Fibroblast of lung (primary cell): ENCODE measurements at places on chromosomes 6 and 20. TPM values are rescaled to one million over a fixed set of nuclear protein-coding genes. Genes with fewer than 3 reads are reported as not detected.

GRCh38 chr6:70375882-70376281 is 37.4 kb upstream of the FAM135A start:
- no peaks in the 10 kb centered on the region for H3K27me3 ChIP-seq
- H3K27ac ChIP-seq, result no peak overlapping the region
- H3K4me3 ChIP-seq, result no peak overlapping the region
- no peak for DNase-seq
- no peaks in the 10 kb centered on the region for H3K36me3 ChIP-seq

GRCh38 chr6:12103158-12103557 is 91.0 kb downstream of the HIVEP1 start:
- no peaks in the 10 kb centered on the region for H3K27me3 ChIP-seq
- no peak for DNase-seq
- no peak overlapping the region for H3K27ac ChIP-seq
- H3K4me1 ChIP-seq, result no peaks in the 10 kb centered on the region
- H3K36me3 ChIP-seq, result no peaks in the 10 kb centered on the region

DNA sequence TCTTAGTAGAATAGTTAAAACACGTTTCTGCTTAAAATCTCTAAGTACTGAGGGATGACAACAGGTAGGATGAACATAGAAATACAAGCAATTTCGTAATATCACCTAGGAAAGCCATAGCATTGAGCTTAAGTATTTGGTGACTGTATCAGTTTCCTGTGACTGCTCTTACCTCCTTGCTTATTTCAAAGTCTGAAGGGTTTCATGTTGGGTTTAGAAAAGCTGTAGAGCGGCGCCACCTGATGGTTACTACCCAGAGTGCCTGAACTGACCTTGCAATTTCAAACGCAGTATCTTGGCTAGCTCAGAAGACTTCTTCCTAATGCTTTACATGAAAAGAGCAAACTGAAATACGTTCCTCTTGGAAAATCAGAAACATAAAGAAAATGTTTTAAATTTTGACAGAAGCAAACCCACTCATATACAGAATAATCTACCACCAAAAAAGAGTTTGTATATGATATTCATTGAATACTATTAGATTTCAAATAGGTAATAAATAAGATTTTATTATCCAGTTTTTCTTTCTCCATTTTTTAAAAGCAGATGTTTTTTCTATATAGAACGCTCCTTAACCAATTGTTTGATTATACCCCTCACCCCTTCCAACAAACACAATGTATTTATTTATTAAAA is 82.3 kb upstream of the RIPOR2 start:
- H3K27ac ChIP-seq, result no peak overlapping the region
- H3K4me3 ChIP-seq, result no peak overlapping the region
- H3K27me3 ChIP-seq, result no peaks in the 10 kb centered on the region
- H3K36me3 ChIP-seq, result no peaks in the 10 kb centered on the region
- peak; percentile 74 for DNase-seq

DNA sequence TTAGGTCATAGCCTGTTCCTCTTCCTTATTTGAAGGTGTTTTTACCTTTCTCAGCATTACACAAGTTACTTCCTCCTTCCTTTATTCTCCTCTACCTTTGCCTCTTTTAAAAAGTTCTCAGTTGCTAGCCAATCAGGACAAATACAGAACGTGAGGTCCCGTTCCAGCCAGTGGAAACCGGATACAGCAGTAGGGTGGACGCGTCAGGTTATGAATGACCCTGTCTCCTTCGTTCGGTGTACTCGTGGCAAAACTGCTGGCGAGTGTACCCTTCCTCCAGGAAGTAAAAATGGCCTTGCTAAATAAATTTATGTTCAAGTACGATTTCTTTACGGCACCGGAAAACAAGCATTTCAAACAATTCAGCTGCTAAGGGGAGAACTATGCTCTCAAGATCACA is 77.0 kb upstream of the MLN start:
- peaks cover 2% of the 10 kb centered on the region for H3K4me1 ChIP-seq
- no peak overlapping the region for H3K4me3 ChIP-seq

DNA sequence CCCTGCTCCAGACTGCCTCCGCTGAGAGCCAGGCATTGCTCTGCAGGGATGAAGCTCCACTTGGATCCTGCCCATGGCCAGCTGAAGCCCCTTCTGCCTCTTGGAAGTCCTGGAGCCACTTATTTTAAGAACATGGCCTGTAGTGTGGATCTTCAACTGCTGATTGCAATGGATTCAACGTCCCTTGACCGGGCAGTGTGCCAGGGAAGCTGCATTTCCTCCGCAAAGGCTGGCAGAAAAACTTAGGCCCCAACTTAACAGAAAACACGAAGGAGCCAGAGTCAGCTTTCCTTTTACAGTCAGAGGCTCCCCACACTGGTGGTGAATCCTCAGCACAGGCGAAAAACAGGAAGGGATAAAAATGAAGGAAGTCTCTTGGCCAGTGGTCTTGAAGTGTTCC is 26.3 kb upstream of the FOXQ1 start:
- peaks cover 14% of the 10 kb centered on the region for H3K4me1 ChIP-seq
- no peak for DNase-seq
- no peaks in the 10 kb centered on the region for H3K36me3 ChIP-seq
- no peaks in the 10 kb centered on the region for H3K27me3 ChIP-seq

DNA sequence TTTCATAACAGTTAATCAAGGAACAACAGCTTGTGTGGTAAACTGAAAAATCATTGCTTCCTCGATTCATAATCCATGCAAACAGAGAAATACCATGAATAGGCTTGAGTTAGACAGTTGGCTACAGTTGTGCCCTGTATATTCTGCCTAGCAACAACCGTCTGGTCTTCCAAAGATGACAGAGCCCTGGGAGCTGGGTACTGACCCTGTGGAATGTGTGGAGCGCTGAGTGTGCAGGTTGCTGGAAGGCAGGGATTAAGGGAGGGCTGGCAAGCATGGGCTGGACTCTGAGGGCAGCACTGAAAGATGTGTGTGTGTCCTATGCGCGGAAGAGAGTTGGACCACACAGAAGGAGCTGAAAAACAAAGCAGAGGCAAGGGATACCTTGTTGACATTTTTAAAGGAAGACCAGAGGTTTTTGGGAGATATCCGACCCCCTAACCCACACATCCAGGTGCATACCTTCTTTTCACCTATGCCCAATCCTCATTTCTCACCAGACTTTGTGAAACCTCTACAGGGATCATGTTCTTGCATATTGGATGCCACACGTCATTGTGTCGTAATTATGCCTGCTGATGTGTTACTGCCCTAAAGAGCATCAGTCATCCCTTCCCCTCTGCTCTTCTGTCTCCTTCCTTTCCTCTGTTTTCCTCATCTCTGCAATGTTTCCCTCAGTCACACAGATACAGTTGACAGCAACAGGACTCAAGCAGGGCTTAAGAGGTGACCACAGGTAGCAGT is 58.2 kb upstream of the VGLL2 start:
- no peak overlapping the region for H3K27ac ChIP-seq
- no peaks in the 10 kb centered on the region for H3K27me3 ChIP-seq
- H3K4me3 ChIP-seq, result no peak overlapping the region
- H3K36me3 ChIP-seq, result no peaks in the 10 kb centered on the region
- no peaks in the 10 kb centered on the region for H3K4me1 ChIP-seq

DNA sequence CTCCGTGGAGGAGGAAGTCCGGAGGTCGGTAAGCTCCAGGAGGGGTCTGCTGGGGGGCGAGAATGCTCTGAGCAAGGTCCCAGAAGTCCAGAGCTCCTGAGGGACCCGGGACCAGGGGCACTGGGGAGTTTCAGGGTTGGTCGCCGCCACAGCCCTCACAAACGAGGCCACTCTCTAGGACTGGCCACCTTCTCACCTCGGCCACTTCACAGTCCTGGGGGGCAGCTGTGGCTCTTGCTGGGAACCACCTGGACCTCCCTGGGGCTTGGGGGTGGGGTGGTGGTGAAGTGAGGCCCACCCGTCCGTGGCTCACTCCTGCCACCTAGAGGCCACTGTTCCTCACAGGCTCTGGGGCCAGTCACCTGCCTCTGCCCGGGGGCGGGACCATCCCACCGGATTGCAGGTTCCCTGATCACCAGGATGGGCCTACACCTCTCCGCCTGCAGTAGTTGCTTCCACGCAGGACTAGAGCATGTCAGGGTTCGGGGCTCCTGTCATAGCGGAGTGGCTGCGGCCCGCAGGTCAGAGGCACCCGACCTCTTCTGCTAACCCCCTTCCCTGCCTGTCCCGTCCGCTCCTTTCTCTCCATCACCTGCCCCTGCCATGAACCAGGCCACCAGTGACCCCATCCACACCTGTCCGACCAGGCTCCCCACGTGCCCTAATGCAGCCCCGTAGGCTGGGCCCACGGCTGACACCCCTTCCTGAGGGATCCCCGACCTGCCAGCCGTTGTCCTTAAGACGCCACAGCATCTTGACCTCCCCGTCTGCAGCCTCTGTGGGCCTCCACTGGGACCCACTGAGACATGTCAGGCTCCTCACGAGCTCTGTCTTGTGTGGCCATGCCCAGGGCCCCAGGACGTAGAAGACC is 5.1 kb upstream of the TCEA2 start:
- no peak overlapping the region for H3K27ac ChIP-seq
- no peaks in the 10 kb centered on the region for H3K36me3 ChIP-seq
- no peak for DNase-seq

DNA sequence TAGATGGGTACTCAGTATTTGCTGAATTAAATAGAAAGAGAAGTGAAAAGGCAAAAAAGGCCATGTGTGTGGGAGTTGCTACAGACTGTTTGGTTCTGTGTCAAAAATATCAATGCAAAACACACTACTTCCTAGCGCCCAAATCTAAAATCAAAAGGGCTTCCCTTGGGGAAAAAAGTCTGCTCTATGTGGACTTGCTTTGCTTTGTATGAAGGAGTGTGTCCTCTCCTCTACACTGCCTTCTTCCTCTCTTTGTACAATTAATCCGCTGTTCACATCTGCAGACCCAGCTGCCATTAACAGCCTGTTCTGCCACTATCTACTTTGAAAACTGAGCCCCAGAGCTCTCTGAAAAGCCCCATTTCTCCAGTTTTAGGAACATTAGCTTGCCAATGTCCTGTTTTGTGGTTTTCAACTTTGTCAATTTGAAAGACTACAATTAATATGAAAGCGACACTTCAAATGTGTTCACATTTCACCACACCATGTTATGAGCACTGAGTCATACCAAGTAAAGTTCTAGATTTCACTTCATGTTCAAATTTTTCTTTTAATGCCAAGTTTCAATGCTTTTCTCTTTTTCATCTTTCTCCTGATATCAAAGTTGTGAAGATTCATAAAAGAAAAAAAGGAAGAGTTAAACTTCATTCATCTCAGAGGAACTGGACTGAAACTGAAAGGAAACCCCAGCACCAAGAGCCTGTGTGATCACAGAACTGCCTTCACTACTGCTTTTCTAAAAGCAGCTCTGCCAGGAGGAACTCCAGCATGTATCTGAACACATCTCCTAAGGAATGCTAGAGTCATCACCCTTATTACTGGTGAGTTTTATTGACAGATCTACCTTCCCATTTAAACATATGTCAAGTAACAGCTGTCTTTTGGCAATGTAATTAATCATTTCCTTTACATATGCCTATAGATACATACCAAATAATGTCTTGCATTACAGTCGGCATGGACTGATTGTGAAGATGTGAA is 102.6 kb downstream of the KIF13A start:
- no peak overlapping the region for H3K27ac ChIP-seq
- H3K4me3 ChIP-seq, result no peak overlapping the region
- DNase-seq, result peak; percentile 49
- no peaks in the 10 kb centered on the region for H3K27me3 ChIP-seq

DNA sequence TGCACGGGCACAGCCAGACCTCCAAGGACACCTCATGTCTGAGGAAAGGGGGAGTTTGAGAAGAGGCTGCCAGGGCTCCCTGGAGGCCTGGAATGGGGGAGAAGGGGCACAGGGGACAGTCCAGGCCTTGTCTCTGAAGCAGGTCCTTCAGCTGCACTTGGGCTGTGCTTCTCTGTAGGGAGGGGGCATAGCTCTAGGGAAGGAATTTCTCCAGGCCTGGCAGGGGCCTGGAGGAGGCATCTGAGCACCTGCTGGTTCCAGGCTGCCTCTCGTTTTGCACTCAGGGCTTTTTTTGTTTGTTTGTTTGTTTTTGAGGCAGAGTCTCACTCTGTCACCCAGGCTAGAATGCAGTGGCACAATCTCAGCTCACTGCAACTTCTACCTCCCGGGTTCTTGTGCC is 67.7 kb downstream of the BCAS4 start:
- no peak for DNase-seq
- H3K4me1 ChIP-seq, result no peaks in the 10 kb centered on the region
- H3K4me3 ChIP-seq, result no peak overlapping the region
- H3K27me3 ChIP-seq, result no peaks in the 10 kb centered on the region
- H3K27ac ChIP-seq, result no peak overlapping the region
- no peaks in the 10 kb centered on the region for H3K36me3 ChIP-seq

DNA sequence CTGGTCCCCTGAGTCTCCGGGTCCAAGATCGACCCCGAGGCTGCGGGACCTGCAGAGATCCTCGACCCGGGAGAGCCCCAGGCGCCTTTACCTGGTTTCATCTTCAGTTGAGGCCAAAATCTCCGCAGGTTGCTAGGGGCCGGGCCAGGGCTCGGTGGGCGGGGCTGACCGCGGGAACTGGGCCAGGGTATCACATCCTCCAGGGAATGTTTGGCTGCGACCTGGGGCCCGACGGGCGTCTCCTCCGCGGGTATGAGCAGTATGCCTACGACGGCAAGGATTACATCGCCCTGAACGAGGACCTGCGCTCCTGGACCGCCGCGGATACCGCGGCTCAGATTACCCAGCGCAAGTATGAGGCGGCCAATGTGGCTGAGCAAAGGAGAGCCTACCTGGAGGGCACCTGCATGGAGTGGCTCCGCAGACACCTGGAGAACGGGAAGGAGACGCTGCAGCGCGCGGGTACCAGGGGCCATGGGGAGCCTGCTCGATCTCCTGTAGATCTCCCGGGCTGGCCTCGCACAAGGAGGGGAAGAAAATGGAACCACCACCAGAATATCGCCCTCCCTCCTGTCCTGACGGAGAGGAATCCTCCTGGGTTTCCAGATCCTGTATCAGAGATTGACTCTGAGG is 53.8 kb upstream of the POLR1H start:
- H3K4me3 ChIP-seq, result peak overlapping the region; percentile 31
- no peaks in the 10 kb centered on the region for H3K36me3 ChIP-seq
- peaks cover 18% of the 10 kb centered on the region for H3K27me3 ChIP-seq
- no peak for DNase-seq
- H3K4me1 ChIP-seq, result no peaks in the 10 kb centered on the region

- H3K36me3 ChIP-seq, result no peaks in the 10 kb centered on the region
- H3K27me3 ChIP-seq, result peaks cover 2% of the 10 kb centered on the region
- H3K4me3 ChIP-seq, result no peak overlapping the region
- H3K4me1 ChIP-seq, result no peaks in the 10 kb centered on the region
- DNase-seq, result no peak
These were observed 36.4 kb downstream of the GSTA4 start for GRCh38 chr6:52958546-52959255.

- no peak overlapping the region for H3K27ac ChIP-seq
- no peak for DNase-seq
- H3K4me3 ChIP-seq, result no peak overlapping the region
- H3K36me3 ChIP-seq, result no peaks in the 10 kb centered on the region
- H3K4me1 ChIP-seq, result no peaks in the 10 kb centered on the region
These were observed 89.5 kb upstream of the CCDC167 start for GRCh38 chr6:37589198-37589597.

GRCh38 chr20:61742097-61742825 is 323.4 kb downstream of the TAF4 start:
- DNase-seq, result no peak
- no peak overlapping the region for H3K27ac ChIP-seq
- no peaks in the 10 kb centered on the region for H3K4me1 ChIP-seq
- H3K4me3 ChIP-seq, result no peak overlapping the region
- peaks cover 2% of the 10 kb centered on the region for H3K27me3 ChIP-seq

The BEND6 gene
- total RNA-seq, result 10.8 and 12.6 TPM in 2 replicates

The MICB gene
- 6.2 and 17.2 TPM in 2 replicates for total RNA-seq

The JAG1 gene
- 34.2 and 57.3 TPM in 2 replicates for total RNA-seq

The SPATS1 gene
- total RNA-seq, result under 0.01 TPM in 1 of 2 replicates, not detected in the other

The CGA gene
- not detected in 2 replicates for total RNA-seq

The C20orf204 gene
- total RNA-seq, result 0.26 and 0.66 TPM in 2 replicates

The C6orf47 gene
- 20.6 and 26.2 TPM in 2 replicates for total RNA-seq
